ENCODE measurements at places on chromosomes 7 and 10. TPM values are rescaled to one million over a fixed set of nuclear protein-coding genes. Genes with fewer than 3 reads are reported as not detected.
A peak's percentile ranks its signal among the peaks of the same experiment; 100 is the strongest.

GRCh38 chr10:107415446-107415845, 250.9 kb upstream of the SORCS1 start:
- no peaks in the 10 kb centered on the region for H3K36me3 ChIP-seq
- no peak overlapping the region for H3K4me3 ChIP-seq
- no peaks in the 10 kb centered on the region for H3K4me1 ChIP-seq
- H3K27ac ChIP-seq: no peak overlapping the region
- DNase-seq: no peak

Gene ECHS1
- 127 TPM for polyA plus RNA-seq

DNA sequence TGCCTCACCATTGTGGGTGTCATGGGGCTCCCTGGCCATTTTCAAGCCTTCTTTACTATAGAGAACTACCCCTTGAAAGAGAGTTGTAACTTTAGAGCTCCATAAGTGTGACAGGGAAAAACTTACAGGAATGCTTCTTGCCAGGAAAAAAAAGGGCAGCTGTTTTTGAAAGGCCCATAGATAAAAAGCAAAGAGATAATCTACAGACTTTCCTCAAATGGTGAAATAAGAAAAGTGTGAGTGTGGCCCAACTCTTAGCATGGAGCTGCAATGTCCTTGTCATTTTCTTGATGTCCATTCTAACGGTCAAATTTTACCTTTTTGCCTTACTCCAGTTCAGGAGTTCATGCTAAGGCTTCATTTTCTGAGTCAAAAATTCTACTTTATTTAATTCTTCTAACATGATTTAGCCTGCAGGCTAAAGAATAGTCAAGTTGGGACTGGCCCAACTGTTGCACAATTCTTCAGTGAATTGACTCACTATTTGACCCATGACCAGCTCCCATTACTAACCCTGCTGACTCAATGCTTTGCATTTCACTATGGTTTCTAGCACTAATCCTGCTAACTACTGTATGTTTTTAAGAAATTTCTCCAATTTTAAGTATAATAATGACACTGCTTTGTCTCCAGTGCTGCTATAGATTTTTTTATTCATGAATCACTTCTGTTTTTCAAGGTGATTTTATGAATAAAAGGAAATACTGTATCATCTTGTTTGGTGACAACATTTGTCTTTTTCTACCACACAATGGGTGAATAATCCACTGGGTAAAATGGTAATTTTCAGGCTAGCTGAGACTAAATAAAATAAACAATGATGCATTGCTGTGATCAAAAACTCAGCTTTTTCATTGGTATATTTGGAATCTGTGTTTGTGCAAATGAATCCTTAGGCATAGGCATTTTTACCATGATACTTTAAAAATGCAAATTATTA, 41.4 kb upstream of the SGCE start:
- no peaks in the 10 kb centered on the region for H3K27me3 ChIP-seq
- no peak overlapping the region for H3K27ac ChIP-seq
- no peaks in the 10 kb centered on the region for H3K36me3 ChIP-seq
- no peak overlapping the region for H3K4me3 ChIP-seq
- no peaks in the 10 kb centered on the region for H3K4me1 ChIP-seq

Gene TCAF2
- polyA plus RNA-seq: 0.09 TPM

- no peaks in the 10 kb centered on the region for H3K36me3 ChIP-seq
- no peaks in the 10 kb centered on the region for H3K4me1 ChIP-seq
- no peak overlapping the region for H3K4me3 ChIP-seq
- H3K27me3 ChIP-seq: no peaks in the 10 kb centered on the region
Measured at GRCh38 chr10:110691139-110691538, 47.0 kb downstream of the RBM20 start.

DNA sequence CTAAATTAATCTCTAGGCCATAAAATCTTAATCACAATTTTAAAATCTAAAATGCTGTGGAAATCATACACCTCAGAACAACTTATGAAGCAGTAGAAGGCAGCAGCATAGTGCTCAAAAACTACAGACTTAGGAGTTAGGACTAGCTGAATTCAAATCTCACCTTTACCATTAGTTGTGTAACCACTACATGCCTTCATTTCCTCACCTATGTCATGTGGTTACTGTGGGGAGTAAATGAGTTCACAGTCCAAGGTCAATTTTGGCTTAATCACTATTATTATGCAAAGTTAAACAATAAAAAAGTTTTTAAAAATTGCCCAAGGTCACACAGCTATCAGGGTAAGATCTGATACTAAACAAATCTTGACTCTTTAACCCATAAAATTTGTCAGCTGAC, 37.0 kb downstream of the SNX13 start:
- H3K27me3 ChIP-seq: no peaks in the 10 kb centered on the region
- no peak overlapping the region for H3K4me3 ChIP-seq
- no peak overlapping the region for H3K27ac ChIP-seq
- peaks cover 30% of the 10 kb centered on the region for H3K4me1 ChIP-seq
- no peak for DNase-seq

- peaks cover 5% of the 10 kb centered on the region for H3K4me1 ChIP-seq
- H3K4me3 ChIP-seq: no peak overlapping the region
- no peak overlapping the region for H3K27ac ChIP-seq
- H3K27me3 ChIP-seq: no peaks in the 10 kb centered on the region
Measured at GRCh38 chr10:55740110-55740509, 620.9 kb downstream of the ZWINT start.

Gene CDC14C
- not detected for polyA plus RNA-seq

- no peaks in the 10 kb centered on the region for H3K4me1 ChIP-seq
- H3K27ac ChIP-seq: no peak overlapping the region
- H3K36me3 ChIP-seq: peaks cover 4% of the 10 kb centered on the region
- no peak overlapping the region for H3K4me3 ChIP-seq
Measured at GRCh38 chr10:3978761-3979160, 193.8 kb upstream of the KLF6 start.

GRCh38 chr7:79241288-79242060, 212.0 kb downstream of the MAGI2 start:
- no peak overlapping the region for H3K27ac ChIP-seq
- DNase-seq: no peak
- no peak overlapping the region for H3K4me3 ChIP-seq
- H3K27me3 ChIP-seq: no peaks in the 10 kb centered on the region

Gene CLCN1
- polyA plus RNA-seq: 0.43 TPM

GRCh38 chr7:47446871-47447466, 134.9 kb downstream of the TNS3 start:
- H3K27me3 ChIP-seq: no peaks in the 10 kb centered on the region
- H3K4me3 ChIP-seq: no peak overlapping the region
- no peak overlapping the region for H3K27ac ChIP-seq
- no peaks in the 10 kb centered on the region for H3K4me1 ChIP-seq
- H3K36me3 ChIP-seq: no peaks in the 10 kb centered on the region

Gene PALD1
- 11.1 TPM for polyA plus RNA-seq

Gene TMEM270
- polyA plus RNA-seq: not detected

GRCh38 chr7:81173766-81174281, 255.0 kb upstream of the SEMA3C start:
- H3K4me3 ChIP-seq: no peak overlapping the region
- H3K27me3 ChIP-seq: no peaks in the 10 kb centered on the region
- H3K36me3 ChIP-seq: no peaks in the 10 kb centered on the region
- H3K27ac ChIP-seq: no peak overlapping the region

- H3K27ac ChIP-seq: no peak overlapping the region
- no peaks in the 10 kb centered on the region for H3K36me3 ChIP-seq
- H3K4me3 ChIP-seq: no peak overlapping the region
- no peaks in the 10 kb centered on the region for H3K27me3 ChIP-seq
Measured at GRCh38 chr7:73991522-73992100, 36.4 kb upstream of the ELN start.

DNA sequence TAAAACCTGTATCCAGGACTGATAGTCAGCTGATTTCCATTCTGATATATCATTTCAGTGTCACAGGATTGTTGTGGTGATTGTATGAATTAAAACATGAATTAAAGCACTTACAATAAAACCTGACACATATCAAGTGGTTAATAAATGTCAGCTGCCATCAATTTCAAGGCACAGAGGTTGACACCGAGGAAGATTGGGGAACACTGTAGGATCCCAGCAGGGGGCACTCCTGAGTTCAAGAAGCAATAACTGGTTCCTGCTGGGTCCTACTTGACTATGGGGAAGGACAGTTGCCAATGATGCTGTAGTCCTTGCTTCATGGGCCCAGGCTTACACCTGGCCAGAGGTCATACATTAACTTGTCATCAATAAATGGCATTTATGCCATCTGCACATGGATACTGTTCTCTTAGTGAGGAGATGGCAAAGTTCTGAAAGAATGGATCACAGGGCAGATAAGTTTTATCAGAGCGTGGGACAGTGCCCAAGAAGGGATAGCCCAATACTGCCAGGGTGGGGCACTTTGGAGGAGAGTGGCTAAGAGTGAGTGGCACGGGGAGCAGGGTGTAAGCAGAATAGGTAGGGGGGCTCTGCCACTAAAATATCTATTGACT, 24.1 kb downstream of the FZD1 start:
- peaks cover 32% of the 10 kb centered on the region for H3K27me3 ChIP-seq
- H3K4me3 ChIP-seq: no peak overlapping the region
- no peak overlapping the region for H3K27ac ChIP-seq
- H3K4me1 ChIP-seq: peaks cover 5% of the 10 kb centered on the region
- H3K36me3 ChIP-seq: no peaks in the 10 kb centered on the region

Gene TMEM184A
- 0.03 TPM for polyA plus RNA-seq

Gene SLC39A12
- not detected for polyA plus RNA-seq

DNA sequence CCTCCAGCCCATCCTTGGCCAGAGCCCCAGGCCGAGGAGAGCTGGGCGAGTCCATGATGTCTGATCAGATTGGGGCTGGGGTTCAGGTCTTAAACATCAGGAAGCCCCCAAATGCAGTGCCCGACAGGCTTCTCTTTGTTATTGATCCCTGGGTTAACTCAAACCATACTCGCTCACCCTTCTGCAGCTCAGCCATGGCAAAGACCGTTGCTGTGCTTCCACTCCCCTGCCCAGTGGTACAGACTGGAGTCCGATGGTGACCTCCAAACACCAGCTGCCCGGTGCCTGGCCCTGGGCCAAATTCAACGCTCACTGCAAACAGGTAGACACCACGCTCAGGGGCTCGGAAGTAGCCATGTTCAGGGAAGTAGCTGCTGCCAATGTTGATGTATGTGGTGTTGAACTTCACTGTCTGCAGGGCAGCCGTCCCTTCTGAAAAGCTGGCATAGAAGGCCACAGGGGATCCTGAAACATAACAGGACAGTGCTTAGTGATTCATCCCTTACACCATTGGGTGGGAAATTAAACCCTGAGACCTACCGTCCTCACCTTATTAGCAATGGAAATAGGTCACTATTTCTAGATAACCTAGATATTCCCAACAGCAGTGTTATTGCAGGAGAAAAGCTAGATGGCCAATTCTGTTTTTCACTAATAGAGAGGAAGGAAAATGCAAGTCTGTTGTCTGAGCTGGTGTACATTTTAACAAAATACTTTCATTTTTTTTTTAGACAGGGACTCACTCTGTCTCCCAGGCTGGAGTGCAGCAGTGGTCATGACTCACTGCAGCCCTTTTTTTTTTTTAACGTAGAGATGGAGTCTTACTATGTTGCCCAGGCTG, 20.5 kb downstream of the MMRN2 start:
- DNase-seq: no peak
- H3K27ac ChIP-seq: no peak overlapping the region
- H3K4me1 ChIP-seq: no peaks in the 10 kb centered on the region
- no peak overlapping the region for H3K4me3 ChIP-seq

GRCh38 chr7:46954181-46954580, 627.7 kb downstream of the TNS3 start:
- DNase-seq: no peak
- H3K36me3 ChIP-seq: no peaks in the 10 kb centered on the region
- no peak overlapping the region for H3K4me3 ChIP-seq
- H3K4me1 ChIP-seq: no peaks in the 10 kb centered on the region
- no peak overlapping the region for H3K27ac ChIP-seq

Gene NUTM2A
- polyA plus RNA-seq: 0.21 TPM

DNA sequence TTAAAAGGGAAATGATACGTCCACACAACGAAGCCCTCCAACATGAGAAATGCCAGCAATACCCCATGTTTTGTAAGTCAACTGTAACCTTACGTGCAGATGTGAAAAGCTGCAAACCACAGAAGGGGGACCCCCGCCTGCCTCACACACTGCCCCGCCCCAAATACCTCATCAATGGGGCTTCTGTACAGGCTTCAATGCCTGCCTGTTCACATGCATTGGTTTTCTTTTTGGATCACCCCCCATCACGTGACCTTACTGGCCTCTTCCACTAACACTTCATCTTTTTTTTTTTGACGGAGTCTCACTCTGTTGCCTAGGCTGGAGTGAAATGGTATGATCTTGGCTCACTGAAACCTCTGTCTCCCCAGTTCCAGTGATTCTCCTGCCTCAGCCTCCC, 224.0 kb downstream of the TNS3 start:
- H3K27ac ChIP-seq: no peak overlapping the region
- H3K27me3 ChIP-seq: no peaks in the 10 kb centered on the region
- H3K4me1 ChIP-seq: no peaks in the 10 kb centered on the region

Gene IFIT1B
- 0.10 TPM for polyA plus RNA-seq

DNA sequence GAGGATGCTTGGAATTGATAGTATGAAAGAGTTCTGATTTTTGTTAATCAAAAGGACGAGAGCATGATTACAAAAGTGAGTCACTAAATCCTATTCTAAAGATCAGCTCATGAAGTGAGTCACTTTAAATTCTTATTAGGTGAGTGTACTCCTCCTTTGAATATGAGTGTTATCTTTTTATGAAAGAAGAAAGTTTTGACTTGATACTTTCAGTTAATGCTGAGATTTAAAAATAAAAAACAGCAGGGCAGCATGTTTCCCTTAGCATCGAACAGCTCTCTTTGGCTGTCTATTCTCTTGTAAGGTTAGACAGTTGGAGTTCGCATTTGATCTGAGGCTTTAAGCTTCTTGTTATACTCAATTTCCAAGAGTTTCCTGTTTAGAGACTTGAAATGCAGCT, 222.0 kb downstream of the TWIST1 start:
- 0 out of 2 replicates have a peak, but pooled peaks cover 6% of the 10 kb centered on the region for H3K4me1 ChIP-seq
- DNase-seq: no peak
- no peak overlapping the region for H3K27ac ChIP-seq
- H3K36me3 ChIP-seq: no peaks in the 10 kb centered on the region

GRCh38 chr10:63197344-63198092, 64.4 kb downstream of the NRBF2 start:
- no peak overlapping the region for H3K4me3 ChIP-seq
- H3K4me1 ChIP-seq: peaks cover 24% of the 10 kb centered on the region
- H3K27me3 ChIP-seq: no peaks in the 10 kb centered on the region
- peaks cover 63% of the 10 kb centered on the region for H3K36me3 ChIP-seq
- no peak for DNase-seq

GRCh38 chr7:150863946-150864345, 11.6 kb downstream of the AOC1 start:
- no peaks in the 10 kb centered on the region for H3K4me1 ChIP-seq
- no peak for DNase-seq
- no peaks in the 10 kb centered on the region for H3K27me3 ChIP-seq
- no peaks in the 10 kb centered on the region for H3K36me3 ChIP-seq
- no peak overlapping the region for H3K4me3 ChIP-seq

Gene BEND7
- 3.7 TPM for polyA plus RNA-seq

Gene GATA3
- 0.33 TPM for polyA plus RNA-seq

GRCh38 chr7:47783456-47784223, 164.6 kb downstream of the PKD1L1 start:
- no peak for DNase-seq
- no peak overlapping the region for H3K4me3 ChIP-seq
- no peaks in the 10 kb centered on the region for H3K4me1 ChIP-seq

- no peak for DNase-seq
- no peaks in the 10 kb centered on the region for H3K27me3 ChIP-seq
- no peak overlapping the region for H3K27ac ChIP-seq
- H3K36me3 ChIP-seq: no peaks in the 10 kb centered on the region
- no peaks in the 10 kb centered on the region for H3K4me1 ChIP-seq
Measured at GRCh38 chr7:22114440-22114981, 168.8 kb upstream of the CDCA7L start.

GRCh38 chr7:112869111-112869774, 79.0 kb upstream of the TMEM168 start:
- peak; percentile 83 for DNase-seq
- no peak overlapping the region for H3K27ac ChIP-seq
- peaks cover 7% of the 10 kb centered on the region for H3K4me1 ChIP-seq
- no peak overlapping the region for H3K4me3 ChIP-seq
